Cerebellum (tissue), 4 donors: ENCODE measurements at places on chromosomes 16 and 17. TPM values are rescaled to one million over a fixed set of nuclear protein-coding genes. Genes with fewer than 3 reads are reported as not detected.

The HIGD1B gene
- 1.5 TPM for total RNA-seq

The SLC13A2 gene
- not detected for total RNA-seq

The COL1A1 gene
- 61.2 TPM for total RNA-seq

The ABCC11 gene
- 0.54 TPM for total RNA-seq

The TMEM92 gene
- total RNA-seq = not detected

The ADGRG3 gene
- 0.27 TPM for total RNA-seq

The HOXB3 gene
- total RNA-seq = not detected

The PERCC1 gene
- not detected for total RNA-seq

The DOC2B gene
- 32.5 TPM for total RNA-seq

The SECTM1 gene
- 3.4 TPM for total RNA-seq

The TMEM114 gene
- not detected for total RNA-seq

The TOX3 gene
- total RNA-seq = 15.7 TPM

The MYH8 gene
- 0.27 TPM for total RNA-seq

The NME3 gene
- total RNA-seq = 16.3 TPM

The ITGB3 gene
- 1.6 TPM for total RNA-seq

The CACNB1 gene
- 20.7 TPM for total RNA-seq

The OR3A3 gene
- total RNA-seq = not detected

The SLC12A3 gene
- not detected for total RNA-seq

The DBNDD1 gene
- 12.6 TPM for total RNA-seq

The TSPAN10 gene
- 0.82 TPM for total RNA-seq

The CLEC3A gene
- total RNA-seq = not detected

The TGFB1I1 gene
- 4.4 TPM for total RNA-seq

The MEIOB gene
- total RNA-seq = 1.2 TPM

The KARS1 gene
- total RNA-seq = 67.9 TPM

The CES2 gene
- 32.0 TPM for total RNA-seq

The TNP2 gene
- total RNA-seq = not detected

The CRYBA1 gene
- total RNA-seq = not detected

The CSH1 gene
- 3.6 TPM for total RNA-seq

The SALL1 gene
- total RNA-seq = 5.0 TPM

The ALDOC gene
- 87.4 TPM for total RNA-seq

The KCNH4 gene
- total RNA-seq = 0.82 TPM

The HBA1 gene
- total RNA-seq = 1,023 TPM

The TCAP gene
- total RNA-seq = 1.7 TPM

The CCDC200 gene
- total RNA-seq = not detected
